ENCODE measurements at places on chromosomes 4 and X.

- peak; percentile 36 for DNase-seq
Measured at GRCh38 chrX:110156167-110156754, 153.3 kb downstream of the TMEM164 start.

- no peak for DNase-seq
Measured at GRCh38 chr4:113524505-113525186, 236.9 kb downstream of the CAMK2D start.

- no peak for DNase-seq
Measured at GRCh38 chr4:2183394-2183793, 58.5 kb downstream of the HAUS3 start.

DNA sequence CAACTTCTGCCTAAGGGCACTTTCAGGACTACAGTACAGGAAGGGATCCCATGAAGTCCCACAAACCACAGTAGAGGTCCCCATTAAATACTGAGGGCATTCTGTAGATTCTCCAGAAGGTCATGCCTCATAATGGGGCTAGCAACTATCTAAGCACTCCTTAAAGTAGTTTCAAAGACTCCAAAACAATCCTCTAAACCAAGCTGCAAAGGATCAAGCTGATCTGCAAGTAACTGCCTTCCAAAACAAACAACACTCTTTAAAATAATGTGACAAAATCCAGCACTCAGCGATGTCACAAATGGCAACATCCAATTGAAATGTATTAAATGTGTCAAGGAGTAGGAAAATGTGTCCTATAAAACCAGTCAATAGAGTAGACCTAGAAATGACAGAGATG lies 118.7 kb downstream of the FRYL start:
- no peak for DNase-seq

DNA sequence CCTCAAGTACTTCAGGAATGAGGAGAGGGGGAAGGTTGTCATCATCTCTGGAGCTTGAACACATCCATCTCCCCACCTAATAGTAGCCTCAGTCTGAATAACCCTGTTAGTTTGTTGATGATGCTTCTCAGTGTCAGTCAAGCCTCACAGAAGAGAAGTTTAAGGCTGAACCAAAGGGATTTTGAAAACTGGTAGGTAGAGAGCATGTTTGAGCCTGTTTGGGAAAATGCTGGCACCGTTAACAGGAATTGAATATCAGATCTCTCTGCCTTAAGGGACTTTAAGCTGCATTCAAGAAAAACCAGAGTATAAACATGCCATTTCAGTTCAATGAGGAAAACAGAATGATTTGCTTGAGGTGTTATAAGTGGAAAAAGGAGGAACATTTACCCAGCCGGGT lies 73.1 kb downstream of the MAPK10 start:
- no peak for DNase-seq
